ENCODE measurements at places on chromosomes 3 and 15. TPM values are rescaled to one million over a fixed set of nuclear protein-coding genes. Genes with fewer than 3 reads are reported as not detected.

DNA sequence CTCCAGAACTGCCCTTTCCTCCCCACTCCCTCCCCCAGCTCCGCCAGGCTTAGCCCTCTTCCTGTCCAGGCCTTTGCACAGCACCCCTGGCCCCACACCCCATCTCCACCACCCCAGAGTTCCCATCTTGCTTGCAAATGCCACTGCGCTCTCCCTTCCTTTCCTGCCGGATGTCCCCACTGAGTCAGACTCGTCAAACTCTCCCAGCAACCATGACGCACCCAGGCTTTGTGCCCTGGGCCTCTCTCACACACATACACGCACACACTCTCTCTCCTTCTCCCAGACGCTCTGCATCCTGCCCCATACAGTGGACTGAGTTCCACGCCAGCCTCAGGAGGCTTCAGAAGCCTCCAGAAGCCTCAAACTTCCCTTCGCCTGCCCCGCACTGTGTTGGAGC lies 2.8 kb upstream of the CCDC9B start:
- no peaks in the 10 kb centered on the region for H3K36me3 ChIP-seq
- H3K27ac ChIP-seq: peak overlapping the region; percentile 99

DNA sequence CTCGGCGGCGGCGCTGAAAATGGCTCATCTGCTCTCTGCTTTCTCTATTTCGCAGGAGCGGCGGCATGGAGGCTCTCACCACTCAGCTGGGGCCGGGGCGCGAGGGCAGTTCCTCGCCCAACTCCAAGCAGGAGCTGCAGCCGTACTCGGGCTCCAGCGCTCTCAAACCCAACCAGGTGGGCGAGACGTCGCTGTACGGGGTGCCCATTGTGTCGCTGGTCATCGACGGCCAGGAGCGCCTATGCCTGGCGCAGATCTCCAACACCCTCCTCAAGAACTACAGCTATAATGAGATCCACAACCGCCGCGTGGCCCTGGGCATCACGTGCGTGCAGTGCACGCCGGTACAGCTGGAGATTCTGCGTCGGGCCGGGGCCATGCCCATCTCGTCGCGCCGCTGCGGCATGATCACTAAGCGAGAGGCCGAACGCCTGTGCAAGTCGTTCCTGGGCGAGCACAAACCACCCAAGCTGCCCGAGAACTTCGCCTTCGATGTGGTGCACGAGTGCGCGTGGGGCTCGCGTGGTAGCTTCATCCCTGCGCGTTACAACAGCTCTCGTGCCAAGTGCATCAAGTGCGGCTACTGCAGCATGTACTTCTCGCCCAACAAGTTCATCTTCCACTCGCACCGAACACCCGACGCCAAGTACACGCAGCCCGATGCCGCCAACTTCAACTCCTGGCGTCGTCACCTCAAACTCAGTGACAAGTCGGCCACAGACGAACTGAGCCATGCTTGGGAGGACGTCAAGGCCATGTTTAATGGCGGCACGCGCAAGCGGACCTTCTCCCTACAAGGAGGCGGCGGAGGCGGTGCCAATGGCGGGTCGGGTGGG lies 790 bp downstream of the SKOR1 start:
- H3K36me3 ChIP-seq: no peaks in the 10 kb centered on the region
- no peaks in the 10 kb centered on the region for H3K4me1 ChIP-seq
- no peak for DNase-seq
- H3K4me3 ChIP-seq: peak overlapping the region; percentile 53
- peaks cover 93% of the 10 kb centered on the region for H3K27me3 ChIP-seq

DNA sequence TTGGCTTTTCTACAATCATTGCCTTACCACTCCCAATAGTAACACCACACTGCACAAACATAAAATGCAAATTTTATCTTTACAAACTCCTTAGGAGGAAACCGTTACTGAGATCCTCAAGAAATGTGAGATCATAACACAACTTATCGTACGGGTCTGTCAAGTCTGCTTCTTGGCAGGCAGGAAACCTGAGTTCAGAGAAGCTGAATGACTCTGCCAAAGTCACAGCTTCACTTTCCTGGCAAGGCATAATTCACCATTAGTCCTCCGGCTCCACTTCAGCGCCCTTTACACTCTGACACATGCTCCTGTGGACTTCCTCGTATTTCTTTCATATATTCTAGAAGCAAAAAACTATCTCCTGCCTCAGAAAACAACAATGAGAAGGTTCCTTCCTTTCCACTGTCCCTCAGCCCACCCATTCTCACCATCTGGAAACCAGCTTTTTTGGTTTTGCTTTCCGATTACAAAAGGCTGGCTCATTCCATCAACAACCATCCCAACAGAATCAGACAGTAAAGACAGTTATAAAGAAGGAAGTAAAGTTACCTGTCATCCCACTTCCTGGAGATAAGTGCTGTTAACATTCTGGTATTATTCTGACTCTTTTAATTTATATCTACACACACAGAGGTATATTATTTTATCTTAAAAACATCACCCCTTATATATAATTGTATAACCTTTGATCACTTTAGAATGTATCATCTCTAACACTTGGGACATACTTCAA lies 223.4 kb downstream of the STT3B start:
- H3K27me3 ChIP-seq: no peaks in the 10 kb centered on the region
- H3K4me1 ChIP-seq: no peaks in the 10 kb centered on the region
- no peak for DNase-seq
- H3K27ac ChIP-seq: no peak overlapping the region

GRCh38 chr15:73558529-73558928 lies 74.7 kb downstream of the NPTN start:
- no peak overlapping the region for H3K4me3 ChIP-seq
- no peaks in the 10 kb centered on the region for H3K4me1 ChIP-seq
- peak; percentile 16 for DNase-seq

Gene BNC1
- 4.3 TPM for polyA plus RNA-seq

Gene ACTC1
- polyA plus RNA-seq: 29.9 TPM

Gene MEIS2
- polyA plus RNA-seq: 26.2 TPM

DNA sequence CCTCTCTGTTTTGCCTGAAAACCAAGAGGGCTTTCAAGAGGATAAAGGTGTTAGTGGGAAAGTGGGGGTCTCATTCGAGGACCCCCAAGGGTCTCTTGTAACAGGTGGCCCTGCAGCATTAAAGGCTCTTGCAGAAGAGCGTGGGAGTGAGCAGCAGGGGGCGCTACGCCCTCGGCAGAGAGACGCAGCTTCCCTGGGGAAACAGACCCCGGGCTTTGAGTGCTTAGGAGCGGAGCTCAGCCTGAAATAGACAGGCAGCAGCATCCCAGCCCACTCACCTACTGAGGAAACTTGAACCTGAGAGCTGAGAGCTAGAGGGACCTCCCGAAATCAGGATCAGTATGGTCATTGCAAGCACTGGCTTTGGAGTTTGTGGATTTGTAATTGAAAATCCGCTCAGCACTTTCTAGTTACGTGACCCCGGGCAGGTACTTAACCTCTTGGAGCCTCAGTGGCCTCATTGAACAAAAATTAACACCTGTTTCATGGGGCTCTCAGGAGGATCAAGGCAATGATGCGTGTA lies 25.7 kb downstream of the RPLP1 start:
- no peaks in the 10 kb centered on the region for H3K36me3 ChIP-seq
- peaks cover 9% of the 10 kb centered on the region for H3K4me1 ChIP-seq
- no peaks in the 10 kb centered on the region for H3K27me3 ChIP-seq
- no peak overlapping the region for H3K27ac ChIP-seq

DNA sequence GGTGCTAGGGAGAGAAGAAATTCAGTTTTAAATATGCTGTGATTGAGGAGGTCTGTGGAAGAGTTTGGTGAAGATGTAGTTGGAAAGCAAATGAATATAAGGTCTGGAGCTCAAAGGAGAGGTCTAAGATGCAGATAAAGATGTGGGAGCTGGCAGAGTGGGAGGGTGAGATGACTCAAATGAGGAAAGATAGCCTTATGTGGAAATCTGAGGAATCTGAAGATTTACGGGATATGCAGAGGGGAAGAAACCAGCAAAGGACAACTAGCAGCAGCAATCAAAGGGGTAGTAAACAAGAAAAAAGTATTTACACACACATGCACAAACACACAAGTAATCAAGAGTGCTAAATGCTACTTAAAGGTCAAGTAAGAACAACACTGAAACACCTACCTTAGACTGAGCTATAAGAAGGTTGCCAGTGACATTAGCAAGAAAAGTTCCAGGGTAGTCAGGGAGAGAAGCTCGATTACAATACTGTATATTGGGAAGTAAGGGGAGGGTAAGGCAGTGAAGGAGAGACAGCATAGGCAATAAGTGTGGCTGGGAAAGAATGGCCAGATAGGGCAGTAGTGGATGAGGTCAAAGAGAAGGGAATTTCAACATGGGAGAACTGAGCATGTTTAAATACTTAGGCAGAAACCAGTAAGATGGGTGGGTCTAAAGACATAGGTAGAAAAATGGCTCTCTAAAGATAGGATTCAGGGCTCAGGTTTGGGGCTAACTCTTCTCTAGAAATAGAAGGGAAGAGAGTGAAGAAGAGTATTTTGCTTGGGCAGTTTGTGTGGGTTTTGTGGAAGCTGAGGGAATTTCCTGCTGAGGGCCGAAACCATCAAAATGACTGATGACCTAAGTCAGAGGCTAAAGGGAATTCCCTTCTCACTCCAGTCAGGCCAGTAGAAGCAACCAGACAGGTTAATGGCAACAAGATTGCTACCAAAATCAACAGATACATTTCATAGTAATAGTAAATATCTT lies 8.9 kb downstream of the CMTM6 start:
- no peak overlapping the region for H3K27ac ChIP-seq
- no peak overlapping the region for H3K4me3 ChIP-seq
- no peaks in the 10 kb centered on the region for H3K27me3 ChIP-seq
- H3K4me1 ChIP-seq: peaks cover 14% of the 10 kb centered on the region

DNA sequence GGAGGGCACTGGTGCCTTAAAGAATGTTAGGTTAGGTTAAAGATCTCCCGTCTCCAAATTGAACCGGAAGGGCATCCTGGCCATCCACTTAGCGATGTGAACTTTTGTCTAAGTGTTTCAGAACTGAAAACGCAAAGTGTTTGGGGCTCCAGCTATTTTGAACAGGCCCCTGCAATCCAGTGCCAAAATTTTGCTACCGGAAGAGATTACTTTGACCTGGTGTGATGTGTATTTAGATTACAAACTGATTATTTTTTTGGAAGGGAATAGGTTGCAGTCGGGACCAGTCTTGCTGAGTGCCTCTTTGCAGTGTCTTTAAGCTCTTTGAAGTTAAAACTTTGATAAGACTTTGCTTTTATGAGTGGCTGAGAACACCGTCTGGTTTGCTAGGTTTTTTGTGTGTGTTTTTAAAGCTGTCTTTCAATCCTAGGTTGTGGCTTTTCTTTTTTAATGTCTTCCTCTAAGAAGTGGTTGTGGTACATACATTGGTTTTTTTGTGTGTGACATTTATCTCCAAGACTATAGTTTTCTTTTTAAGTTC lies 179.6 kb downstream of the OR4M2 start:
- H3K4me3 ChIP-seq: no peak overlapping the region
- no peak overlapping the region for H3K27ac ChIP-seq
- no peaks in the 10 kb centered on the region for H3K27me3 ChIP-seq
- no peaks in the 10 kb centered on the region for H3K4me1 ChIP-seq
- H3K36me3 ChIP-seq: no peaks in the 10 kb centered on the region

DNA sequence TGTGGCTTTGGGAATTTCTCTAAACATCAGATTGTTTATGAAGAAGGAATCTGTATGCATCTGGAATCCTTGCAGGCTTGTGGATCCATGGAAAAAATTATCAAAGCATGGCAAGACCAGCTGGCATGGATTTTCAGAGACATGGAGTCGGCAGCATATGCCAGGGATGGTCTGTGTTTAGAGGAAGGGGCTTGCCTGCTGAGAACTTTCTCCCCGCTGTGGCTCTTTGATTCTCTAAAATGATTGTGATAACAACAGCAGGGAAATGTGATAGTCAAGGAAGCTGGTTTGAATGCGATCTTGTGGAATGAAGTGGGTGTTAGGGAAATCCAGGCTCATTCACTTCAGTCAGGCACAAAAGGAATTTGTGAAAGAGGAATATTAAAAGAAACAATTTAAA lies 245.7 kb upstream of the THRB start:
- no peaks in the 10 kb centered on the region for H3K27me3 ChIP-seq
- no peak for DNase-seq
- H3K36me3 ChIP-seq: no peaks in the 10 kb centered on the region
- no peak overlapping the region for H3K4me3 ChIP-seq

DNA sequence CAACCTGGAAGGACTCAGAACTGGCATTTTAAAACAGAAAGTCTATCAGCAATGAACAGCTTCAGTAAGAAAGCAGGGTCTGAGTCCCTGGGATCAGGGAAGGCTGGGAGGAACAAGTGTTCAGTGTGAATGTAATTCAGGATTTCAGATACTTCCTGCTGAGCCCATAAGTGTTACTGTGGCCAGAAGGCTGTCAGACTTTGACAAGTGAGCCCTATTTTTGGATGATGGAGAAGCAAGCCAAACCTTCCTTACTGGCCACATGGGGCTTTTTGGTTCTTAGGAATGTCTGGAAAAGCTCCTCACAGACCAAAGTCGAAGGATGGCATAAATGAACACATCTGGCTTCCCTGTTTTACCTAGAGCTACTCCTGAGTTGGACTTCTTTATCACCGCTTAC lies 157.2 kb downstream of the BBX start:
- no peak overlapping the region for H3K27ac ChIP-seq
- H3K27me3 ChIP-seq: no peaks in the 10 kb centered on the region
- no peak for DNase-seq
- no peak overlapping the region for H3K4me3 ChIP-seq
- no peaks in the 10 kb centered on the region for H3K36me3 ChIP-seq

Gene CHDH
- polyA plus RNA-seq: not detected

Gene LMAN1L
- polyA plus RNA-seq: not detected

All from GM23248 (cell line).